ENCODE measurements at places on chromosomes 1 and 21.
A peak's percentile ranks its signal among the peaks of the same experiment; 100 is the strongest.

DNA sequence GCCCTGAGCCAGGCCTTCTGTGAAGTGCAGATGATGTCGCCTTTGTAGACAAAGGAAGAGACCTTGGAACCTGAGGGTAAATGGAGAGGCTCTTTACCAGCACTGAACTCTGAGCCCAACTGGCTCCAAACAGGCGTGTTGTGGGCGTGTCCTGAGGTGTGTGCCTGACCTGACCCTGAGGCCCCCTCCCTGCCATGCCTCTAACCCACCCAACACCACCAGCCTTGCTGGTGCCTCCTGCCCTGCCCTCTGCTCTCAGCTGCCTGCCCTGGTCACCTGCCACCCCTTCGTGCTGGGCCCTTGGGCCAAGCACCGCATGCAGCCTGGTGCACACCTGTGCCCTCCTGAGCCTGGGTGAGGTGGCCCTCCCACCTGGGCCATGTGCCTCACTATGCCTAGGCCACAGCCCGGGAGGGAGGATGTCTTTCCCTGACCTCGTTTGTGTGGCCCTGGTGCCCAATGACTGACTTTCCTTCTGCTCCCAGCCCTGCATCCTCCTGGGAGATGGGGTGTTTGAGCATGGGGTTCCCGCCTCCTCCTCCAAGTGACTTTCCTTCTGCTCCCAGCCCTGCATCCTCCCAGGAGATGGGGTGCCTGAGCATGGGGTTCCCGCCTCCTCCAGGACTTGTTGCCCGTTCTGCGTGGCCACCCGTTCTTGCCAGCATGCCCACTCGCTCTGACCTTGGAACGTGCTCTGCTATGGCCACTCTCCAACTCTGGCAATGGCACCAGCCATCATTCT, 157.0 kb downstream of the PCBP3 start:
- DNase-seq: no peak

GRCh38 chr1:180247061-180247460, 17.0 kb downstream of the LHX4 start:
- DNase-seq: no peak

DNA sequence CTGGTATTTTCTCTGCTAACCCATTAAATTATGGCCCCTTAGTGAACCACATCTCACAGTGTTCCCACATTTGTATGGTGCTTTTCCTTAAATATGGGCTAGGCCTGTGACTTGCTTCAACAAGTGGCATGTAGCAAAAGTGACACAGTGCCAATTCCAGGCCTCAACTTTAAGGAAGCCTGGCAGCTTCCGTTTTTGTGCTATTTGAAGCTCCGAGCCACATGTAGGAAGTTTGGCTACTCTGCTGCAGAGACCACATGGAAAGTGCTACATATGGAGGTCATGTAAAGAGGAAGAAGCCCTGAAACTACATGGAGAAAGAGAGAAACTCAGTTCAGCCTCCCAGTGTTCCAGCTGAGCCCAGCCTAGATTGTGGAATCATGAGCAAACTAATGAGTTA, 28.5 kb upstream of the DR1 start:
- DNase-seq: no peak

GRCh38 chr1:29827801-29828525, 591.6 kb downstream of the PTPRU start:
- DNase-seq: no peak

- no peak for DNase-seq
Observed at GRCh38 chr1:229258757-229259060, 12.2 kb upstream of the RAB4A start.

DNA sequence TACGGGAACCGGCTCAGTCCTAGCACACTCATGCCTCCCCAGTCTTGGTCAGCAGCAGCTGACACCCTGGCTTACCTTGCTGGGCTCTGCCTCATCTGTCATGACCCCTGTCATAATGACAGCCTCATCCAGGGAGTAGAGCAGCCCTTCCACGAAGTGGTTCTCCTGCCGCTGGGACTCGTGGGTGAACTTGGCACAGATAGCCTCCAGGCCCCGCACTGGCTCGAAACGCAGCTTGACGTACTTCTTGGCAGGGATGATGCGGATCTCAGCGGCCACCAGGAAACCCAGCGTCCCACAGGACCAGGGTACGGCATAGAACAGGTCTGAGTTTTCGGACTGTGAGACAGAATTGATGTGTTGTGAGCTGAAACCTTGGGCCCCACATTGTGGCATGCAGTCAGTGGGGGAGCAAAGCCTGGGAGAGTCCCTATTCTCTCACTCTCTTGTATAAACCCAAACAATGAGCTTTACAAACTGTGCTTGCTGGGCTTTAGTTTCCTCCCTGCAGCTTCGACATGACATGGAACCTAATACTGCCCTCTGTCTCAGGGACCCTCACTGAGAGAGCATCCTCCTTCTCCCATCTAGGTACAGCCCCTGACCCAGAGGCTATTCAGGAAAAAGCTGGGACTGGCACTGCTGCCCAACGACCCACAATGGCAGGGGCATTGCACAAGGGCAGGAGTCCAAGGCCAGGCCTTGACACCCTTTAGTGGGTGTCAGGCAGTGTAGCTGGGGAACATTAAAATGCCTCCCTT, 15.5 kb downstream of the DHCR24 start:
- DNase-seq: no peak

DNA sequence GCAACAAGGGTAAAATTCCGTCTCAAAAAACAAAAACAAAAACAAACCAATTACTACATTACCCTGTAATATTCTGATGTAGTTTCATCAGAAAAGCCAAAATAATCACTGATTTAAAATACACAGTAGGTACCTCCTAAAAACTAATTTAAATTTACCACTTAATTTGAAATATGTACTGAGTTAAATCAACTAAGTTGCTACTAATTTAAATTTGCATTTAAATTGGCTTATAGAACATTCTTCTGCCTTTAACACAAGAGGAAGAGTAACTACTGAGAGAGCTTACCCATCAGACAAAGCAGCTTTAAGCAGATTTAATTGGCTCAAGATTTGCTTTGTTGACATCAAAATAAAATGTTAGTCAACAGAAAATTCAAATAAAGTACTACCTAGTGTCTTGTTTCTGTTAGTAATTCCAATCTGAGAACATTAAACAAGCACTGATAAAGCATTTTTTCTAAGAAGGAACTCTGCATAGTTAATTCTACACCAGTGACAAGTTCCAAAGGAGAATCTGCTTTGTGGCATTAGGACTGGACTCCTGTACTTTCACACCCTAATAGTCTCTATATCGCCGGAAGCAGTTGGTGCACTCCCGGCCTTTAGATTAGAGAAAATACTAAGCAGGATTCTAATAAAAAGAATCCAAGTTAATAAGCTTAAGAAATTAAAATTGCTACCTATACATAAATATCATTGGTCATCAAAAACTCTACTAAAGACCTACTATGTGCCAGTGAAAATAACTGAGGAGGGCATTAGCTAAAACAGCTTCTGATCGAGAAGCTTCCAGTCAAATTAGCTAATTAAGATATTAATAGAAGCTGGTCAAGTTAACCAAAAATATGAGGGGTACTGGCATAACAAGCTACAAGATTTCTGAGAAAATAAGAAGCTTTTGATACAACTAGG, 8.4 kb downstream of the LUZP1 start:
- DNase-seq: no peak

DNA sequence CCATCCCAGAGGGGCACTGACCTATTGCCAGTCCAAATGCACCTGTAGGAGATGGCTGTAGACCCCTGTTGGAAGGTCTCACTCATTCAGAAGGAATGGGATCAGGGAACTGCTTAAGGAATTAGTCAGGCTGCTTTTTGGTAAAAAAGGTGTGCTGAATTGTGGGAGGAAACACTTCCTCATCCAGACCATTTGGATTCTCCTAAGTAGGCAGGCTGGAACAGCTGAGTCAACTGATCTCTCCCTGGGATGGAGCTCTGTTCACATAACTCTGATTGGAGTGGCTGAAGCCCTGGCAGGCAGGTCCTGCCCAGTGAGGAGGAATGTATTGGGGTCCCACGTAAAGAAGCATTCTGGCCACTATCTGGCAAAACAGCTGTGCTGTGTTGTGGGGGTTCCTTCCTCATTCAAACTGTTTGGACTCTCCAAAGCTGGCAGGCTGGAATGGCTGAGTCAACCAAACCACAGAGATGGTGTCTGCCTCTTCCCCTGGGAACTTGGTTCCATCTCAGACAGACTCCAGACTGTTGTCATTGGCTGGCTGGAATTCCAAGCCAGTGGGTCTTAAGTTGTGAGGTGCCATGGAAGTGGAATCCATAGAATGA, 70.7 kb upstream of the PDC start:
- DNase-seq: no peak

GRCh38 chr1:59143133-59143487, 153.8 kb upstream of the FGGY start:
- peak; percentile 88 for DNase-seq

Data from LoVo (cell line).